ENCODE measurements at places on chromosomes 13 and 19.
A peak's percentile ranks its signal among the peaks of the same experiment; 100 is the strongest.

DNA sequence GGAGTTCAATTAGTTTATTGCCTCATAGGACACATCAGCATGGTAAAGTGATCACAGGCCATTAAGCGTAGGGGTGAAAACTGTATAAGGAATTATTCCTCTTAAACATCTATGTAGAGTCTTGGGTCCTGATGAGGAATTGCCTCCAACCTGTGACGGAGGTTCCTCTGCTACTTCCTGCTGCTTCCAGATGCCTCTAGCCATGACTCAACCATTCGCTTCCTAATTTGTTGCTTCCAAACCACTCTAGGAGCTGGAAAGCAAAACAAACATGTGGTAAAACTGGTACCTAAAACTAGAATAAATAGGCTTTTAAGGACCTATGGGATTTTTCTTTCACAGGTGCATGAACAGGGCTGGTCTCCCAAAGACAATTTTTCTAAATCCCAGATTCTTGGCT is 253.8 kb downstream of the KLF12 start:
- no peak for DNase-seq

GRCh38 chr13:100560498-100561157 is 28.0 kb downstream of the GGACT start:
- DNase-seq = no peak

GRCh38 chr13:27171244-27171826 is at the start of gene USP12:
TSS of gene USP12 (minus strand) at chr13:27171811. CDS start at chr13:27171639, 172 bp downstream.
- DNase-seq = no peak

DNA sequence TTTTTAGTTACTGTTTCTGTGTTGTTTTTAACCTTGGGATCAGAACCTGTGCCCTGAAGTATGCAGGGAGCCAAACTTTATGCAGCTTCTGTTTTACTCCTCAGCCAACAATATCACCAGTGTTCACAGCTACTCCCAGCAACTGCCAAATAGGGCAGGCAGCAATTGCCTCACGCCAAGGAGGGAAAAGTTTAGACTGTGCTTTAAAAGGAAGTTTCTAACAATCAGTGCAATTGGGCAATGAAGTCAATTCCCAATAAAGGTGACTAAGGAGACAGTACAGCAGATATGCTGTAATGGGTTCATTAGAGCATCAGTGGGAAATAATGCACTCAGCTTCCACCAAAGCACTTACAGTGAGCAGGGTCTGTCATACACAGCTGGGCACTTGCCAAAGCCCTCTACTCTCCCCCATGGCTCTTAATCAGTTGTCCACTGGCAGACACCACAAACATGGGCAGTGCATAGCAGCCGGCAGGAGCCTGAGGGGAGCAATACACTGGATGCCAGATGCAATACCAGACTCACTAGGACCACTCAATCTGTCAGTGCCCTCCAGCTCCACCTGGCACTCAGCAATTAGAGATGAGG is 19.3 kb downstream of the ENOX1 start:
- DNase-seq = no peak

- DNase-seq = no peak
Observed at GRCh38 chr13:63208826-63209225, 1793.2 kb upstream of the PCDH20 start.

- no peak for DNase-seq
Observed at GRCh38 chr13:74795526-74795925, 661.3 kb upstream of the KLF12 start.

DNA sequence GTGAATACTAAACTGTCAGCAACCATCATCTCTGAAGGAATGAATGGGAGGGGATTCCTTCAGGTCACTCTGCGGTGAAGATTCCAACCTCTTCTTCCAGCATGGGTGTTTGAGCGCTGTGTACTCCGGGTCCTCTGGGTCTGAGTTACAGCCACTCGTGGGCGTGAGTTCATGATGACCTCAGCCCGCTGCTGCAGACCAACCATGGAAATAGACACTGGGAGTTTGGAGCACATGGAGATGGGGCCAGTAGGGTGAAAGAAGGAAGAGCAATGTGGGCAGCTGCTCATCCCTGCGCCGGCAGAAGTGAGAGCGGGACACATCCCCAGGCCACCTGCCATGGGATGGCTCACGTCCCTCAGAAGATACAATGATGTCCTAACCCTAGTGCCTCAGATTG is 16.8 kb upstream of the RAB20 start:
- DNase-seq = no peak

DNA sequence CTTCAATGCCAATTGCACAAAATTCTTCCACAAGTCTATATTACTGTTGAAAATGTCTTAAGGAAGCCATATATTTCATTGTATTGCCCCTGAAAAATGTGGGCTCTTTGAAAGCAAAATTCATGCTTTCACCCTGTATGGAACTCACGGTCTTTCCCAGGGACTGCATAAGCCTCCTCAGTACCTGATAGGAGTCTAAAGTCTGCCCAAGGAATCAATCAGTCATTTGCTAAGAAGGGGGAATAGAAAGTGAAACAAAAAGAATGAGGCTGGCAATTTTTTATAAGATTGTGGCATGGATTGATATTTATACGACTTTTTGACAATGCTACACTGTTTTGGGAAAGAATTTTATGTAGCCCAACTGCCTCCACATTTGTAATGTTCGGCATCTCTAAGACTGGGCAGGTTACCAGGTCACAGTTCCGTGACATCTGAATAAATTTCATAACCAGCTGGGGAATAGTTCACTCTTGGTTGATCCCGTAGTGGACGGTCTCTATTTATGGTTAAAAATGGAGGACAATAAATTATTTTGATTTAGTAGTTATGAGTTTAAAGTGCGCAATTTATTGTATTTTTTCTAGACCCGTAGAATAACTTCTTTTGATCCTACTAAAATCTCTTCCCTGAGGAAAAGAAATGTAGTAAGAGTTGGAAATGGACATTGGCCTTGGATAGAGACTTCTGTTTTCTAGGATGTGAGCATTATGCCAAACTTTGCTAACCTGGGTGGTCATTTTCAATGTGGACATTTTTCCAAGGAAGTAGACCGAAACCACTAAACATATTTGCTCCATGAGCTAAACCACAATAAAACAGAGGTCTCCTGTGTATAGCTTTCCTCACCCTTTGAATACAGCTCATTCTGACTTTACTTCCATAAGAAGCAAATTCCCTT is 1585.4 kb downstream of the EFNB2 start:
- DNase-seq = no peak

DNA sequence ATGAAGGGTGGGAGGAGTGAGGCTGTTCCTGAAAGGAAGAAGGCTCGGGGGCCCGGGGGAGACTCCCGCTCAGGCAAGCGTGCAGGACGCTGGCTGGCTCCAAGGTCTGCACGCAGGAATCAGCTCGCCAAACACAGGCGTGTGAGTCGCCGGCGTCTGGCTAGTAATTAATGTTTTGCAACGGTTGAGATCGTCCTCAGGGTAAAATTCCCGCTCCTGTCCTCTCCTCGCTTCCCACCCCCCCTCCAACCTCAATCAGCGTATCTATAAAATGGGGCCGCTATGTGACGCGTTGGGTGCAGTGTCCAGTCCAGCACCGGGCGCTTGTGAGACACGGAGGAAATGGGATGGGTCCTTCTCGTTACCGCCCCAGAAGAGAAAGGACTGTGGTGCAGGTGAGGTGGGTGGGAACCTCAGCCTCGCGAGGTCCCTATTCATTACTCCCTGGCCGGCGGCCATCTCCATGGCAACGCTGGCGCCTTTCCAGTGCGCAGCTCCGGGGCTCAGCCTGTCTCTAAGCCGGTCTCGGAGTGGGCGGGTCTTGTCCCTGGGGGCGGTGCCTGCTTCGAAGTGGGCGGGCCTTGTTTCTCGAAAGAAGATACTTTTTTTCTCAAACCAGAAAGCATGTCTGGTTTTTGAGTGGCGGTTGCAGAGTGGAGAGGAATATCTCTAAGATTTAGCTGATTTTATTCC is 6.5 kb upstream of the ZNF579 start:
- peak; percentile 90 for DNase-seq

DNA sequence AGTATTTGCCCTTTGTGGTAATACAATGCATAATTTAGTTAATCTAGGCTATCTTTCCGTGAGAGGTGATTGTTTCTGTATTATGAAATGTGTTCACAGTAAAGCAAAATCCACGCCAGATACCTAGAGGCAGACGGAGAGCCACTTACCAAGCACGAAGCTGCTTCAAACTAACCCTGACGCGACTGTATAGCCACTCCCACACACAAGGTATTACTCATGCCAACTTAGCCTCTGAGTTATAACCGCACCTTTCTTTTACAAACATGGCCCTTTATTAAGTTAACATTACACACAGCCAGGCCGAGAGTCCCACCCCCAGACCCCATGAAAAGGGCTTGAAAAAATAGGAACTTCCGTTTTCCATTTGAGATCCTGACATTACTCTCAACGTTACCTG is 185.7 kb downstream of the ABCC4 start:
- no peak for DNase-seq

All from NCI-H2081 treated with DMSO at 0.1 percent for 48 hours (cell line).